ENCODE measurements at places on chromosomes 5 and 9. TPM values are rescaled to one million over a fixed set of nuclear protein-coding genes. Genes with fewer than 3 reads are reported as not detected.

DNA sequence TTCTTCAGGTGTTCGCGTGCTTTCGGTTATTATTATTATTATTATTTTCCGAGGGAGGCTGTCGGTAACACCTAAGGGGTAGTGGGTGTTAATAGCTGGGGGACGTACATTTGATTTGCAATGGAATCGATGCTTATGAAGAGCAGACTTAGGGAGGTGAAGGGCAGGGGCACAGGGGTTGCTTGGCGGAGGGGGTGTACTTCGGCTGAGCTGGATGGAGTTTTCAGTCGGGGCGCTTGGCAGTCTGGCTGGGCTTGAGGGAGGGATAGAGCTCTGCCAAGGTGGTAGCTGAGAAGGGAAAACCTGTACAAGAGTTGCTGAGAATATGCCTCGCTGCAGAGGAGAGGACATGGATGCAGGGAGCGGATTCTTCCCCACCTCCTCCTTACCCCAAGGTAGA lies 617 bp upstream of the PTPRD start:
- DNase-seq = no peak

The HMGXB3 gene
- 26.8 TPM for total RNA-seq

- no peak for DNase-seq
Measured at GRCh38 chr5:158813275-158813674, 286.4 kb downstream of the EBF1 start.

- DNase-seq = no peak
Measured at GRCh38 chr9:129373361-129373760, 195.3 kb upstream of the IER5L start.

DNA sequence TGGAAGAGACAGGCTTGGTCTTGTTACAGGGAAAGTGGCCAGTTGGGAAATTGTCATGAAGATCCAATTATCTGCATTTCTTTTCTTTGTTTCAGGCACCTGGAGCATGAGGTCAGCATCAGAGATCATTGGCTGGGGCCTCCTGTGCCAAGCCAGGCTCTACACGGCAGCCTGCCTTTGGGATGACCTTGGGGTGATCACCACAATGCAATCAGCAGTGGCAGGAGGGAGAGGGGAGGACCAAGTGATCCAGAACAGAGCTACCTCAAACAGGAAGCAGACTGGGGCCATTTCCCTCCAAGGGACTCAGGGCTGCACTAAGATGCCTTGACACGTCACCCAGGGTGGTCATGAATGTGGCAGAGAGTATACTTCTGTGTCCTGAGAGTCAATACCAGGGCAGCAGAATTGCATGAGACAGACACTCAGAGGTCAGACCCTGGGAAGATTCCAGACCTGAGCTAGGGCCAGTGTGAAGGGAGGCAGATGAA lies 8.9 kb downstream of the SMIM23 start:
- no peak for DNase-seq

- no peak for DNase-seq
Measured at GRCh38 chr9:102950346-102950745, 44.8 kb upstream of the CYLC2 start.

GRCh38 chr5:144332265-144332664 lies 161.6 kb downstream of the KCTD16 start:
- DNase-seq = no peak

DNA sequence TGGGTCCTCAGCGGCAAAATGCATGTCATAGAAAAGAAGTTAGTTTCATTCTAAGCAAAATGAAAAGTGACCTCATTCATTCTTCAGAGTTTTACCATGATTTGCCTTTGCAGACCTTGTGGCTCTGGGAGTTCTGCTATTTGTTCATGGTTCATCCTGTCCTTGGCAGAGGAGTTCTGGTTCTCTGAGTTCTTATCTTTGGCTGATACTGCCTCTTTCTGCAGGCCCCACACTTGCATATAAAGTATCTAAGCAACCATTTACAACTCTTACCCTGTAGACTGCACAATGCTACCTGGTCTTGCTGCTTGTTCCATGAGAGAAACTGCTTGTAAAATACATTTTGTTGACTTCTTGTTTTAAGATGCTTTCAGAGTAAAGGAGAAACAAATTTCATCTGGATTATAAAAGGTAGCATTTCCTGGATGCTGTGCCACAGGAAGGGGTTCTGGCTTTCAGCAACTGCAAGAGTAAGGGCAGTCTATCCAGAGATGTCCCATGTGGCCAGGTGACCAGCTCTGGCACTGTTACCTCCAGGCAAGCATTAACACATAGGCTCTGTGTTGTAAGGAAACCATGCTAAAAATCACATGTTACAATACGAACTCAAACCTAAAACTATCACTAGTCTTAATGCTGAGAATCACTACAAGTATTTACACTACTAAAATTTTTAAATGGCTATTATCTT lies 513.2 kb downstream of the SPOCK1 start:
- no peak for DNase-seq

- no peak for DNase-seq
Measured at GRCh38 chr5:33507426-33507825, 66.7 kb downstream of the TARS1 start.

GRCh38 chr9:133604214-133604613 lies 5.0 kb downstream of the FAM163B start:
- peak; percentile 58 for DNase-seq

GRCh38 chr5:14463629-14464028 lies 118.0 kb upstream of the OTULINL start:
- DNase-seq = no peak

DNA sequence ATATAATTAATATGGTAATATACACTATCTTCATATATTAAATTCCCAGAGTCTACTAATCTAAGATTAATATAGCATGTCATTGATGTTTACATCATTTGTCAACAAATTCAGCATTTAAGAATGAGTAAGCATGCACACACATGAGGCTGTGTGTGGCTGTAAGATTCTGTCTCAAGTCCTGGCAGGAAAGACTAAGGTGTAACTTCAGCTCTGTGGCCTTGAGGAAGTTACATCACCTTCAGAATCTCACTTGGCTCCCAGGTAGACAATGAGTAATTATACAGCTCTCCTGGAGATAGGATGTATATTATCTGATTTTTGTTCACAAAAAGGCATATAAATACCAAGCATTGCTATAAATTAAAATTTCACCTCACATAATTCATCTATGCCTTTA lies 119.4 kb upstream of the IQGAP2 start:
- no peak for DNase-seq

- no peak for DNase-seq
Measured at GRCh38 chr5:165057145-165057544, 1551.7 kb downstream of the MAT2B start.

- no peak for DNase-seq
Measured at GRCh38 chr9:108161503-108161902, 671.9 kb upstream of the KLF4 start.

GRCh38 chr5:68368311-68369022 lies 152.9 kb downstream of the PIK3R1 start:
- no peak for DNase-seq

DNA sequence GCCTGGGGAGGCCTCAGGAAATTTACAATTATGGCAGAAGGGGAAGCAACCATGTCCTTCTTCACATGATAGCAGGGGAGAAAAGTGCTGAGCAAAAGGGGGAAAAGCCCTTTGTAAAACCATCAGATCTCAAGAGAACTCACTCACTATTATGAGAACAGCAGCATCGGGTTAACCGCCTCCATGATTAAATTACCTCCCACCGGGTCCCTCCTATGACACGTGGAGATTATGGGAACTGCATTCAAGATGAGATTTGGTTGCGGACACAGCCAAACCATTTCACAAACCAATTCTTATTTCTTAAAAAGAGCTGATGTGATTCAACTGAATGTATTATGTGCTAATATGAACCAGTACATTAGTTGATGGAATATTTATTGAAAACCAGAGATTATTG lies 63.9 kb downstream of the PARP8 start:
- DNase-seq = no peak

The NPR3 gene
- 0.10 TPM for total RNA-seq

All from activated naive CD4-positive, alpha-beta T cell treated with anti-CD3 and anti-CD28 coated beads for 36 hours (primary cell).